Islet precursor cell (in vitro differentiated cells): ENCODE measurements at places on chromosomes 2 and 18.
A peak's percentile ranks its signal among the peaks of the same experiment; 100 is the strongest.

- DNase-seq = no peak
Measured at GRCh38 chr18:76365561-76365960, 129.5 kb downstream of the ZNF516 start.

DNA sequence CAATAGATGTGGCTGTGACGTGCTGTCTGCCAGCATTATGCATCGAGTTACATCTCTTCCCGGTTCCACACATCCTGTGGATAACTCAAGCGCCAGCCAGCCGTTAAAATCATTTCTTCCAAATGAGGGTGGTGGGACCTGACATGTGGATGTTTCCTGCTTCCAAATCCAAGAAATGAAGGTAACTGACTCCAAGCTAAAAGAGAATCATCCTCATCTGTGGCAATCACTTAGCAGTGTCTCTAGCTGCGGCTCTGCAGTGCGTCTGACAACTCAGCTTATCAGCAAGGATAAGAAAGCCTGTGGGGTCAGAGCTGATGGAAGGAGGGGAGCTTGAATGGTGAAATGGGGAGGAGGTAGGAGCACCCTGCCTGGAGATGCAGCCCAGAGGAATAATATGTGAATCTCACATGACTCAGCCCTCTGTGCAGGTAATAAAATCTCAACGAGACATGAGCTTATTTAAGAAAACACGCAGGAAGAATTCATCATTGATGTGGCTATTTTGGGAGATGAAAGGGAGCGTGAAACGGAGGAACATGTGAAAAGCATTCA lies 382.2 kb upstream of the TRIB2 start:
- DNase-seq = no peak

DNA sequence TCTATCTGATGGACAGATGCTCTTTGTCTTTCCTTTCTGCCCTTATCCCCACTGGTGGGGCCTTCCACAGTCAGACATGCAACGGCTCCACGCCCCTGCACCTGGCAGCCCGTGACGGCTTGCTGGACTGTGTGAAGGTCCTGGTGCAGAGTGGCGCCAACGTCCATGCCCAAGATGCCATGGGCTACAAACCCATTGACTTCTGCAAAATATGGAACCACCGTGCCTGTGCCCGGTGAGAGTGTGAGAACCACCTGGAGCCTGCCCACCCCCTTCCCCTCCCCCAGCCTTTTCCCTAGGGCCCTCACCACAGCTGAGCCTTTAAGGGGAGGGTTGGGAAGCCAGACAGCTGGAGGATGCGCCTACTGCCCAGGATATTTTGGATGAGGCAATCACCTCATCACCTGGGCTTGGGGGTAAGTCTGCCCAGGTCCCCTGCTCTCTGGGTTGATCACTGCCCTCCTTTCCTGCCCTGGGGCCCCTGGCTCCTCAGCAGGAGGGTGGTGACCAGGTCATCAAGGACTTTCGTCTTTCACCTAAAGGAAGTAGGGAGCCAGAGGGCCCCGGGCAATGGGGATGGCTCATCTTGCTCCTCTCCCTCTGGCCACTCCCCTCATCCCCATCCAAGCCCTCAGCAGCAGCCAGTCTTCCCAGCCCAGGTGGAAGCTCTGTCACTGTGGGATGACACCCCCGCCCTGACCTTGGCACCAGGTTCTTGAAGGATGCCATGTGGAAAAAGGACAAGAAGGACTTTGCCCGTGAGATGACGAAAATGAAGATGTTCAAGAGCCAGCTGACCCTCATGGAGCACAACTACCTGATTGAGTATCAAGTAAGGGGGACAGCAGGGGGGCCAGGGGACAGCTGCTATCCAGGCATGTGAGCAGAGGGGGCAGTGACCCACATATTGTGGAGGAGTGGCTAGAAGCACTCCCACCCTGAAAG lies 3.7 kb downstream of the ANKRD53 start:
- peak; percentile 42 for DNase-seq

DNA sequence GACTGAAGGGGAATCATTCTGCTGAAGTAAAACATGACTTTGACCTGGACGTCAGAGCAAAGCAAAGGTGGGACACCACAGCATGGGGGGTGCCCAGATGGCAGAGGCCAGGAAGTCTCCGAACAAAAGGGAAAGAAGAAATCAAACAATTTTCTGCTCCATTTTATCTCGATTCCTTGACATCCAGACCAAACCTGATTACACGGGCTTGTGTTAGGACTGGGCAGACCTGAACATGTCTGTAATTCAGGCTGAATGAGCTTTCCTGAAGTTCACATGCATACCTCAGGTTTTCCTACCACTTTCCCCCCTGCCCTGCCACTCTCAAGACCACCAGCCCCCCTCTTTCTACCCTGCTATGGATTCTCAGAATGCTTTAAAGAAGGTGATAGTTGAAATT lies 44.8 kb upstream of the MEIS1 start:
- no peak for DNase-seq

DNA sequence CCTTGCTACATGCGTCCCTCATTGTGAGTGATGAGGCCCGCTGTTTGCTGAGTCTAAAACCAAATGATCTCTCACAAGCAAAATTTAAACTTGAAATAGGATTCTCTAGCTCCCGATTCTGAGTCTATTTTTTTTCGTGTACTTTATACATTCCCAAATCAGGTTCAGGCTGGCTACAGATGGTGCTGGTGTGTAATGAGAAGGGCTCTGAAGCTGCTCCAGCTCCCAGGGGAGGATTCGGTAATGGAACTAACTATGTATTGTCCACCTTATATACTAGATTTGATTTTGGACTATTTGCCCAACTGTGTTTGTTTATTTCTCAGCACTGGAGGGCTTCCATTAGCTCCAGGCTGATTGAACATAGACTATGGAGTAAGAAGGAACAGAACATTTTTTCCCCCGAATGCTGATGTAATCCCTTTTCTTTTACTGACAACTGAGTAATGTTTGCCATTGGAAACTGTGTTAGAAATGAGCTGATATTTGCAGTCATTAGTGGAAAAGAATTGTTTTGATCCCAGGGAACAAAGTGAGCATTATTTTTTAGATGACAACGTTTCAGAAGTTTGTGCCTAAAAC lies 274.0 kb upstream of the FIGN start:
- DNase-seq = no peak

DNA sequence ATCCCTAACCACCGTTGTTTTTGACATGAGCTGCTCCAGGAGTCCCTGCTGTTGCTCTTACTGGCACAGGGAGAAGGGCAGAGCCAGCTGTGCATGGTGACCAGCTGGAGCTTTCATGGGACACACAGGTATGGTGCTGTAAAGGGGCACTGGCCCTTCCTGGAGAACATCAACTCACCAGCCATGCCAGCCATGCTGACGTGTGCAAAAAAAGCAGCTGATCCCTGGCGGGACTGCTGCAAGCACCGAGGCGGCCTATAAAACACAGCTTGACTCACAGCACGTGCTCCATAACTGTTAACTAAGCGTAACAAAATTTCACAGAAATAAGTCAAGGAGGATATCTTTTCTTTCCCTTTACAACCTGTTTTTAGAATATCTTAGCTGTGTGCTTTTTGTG lies 165.1 kb downstream of the TMEM163 start:
- DNase-seq = no peak

DNA sequence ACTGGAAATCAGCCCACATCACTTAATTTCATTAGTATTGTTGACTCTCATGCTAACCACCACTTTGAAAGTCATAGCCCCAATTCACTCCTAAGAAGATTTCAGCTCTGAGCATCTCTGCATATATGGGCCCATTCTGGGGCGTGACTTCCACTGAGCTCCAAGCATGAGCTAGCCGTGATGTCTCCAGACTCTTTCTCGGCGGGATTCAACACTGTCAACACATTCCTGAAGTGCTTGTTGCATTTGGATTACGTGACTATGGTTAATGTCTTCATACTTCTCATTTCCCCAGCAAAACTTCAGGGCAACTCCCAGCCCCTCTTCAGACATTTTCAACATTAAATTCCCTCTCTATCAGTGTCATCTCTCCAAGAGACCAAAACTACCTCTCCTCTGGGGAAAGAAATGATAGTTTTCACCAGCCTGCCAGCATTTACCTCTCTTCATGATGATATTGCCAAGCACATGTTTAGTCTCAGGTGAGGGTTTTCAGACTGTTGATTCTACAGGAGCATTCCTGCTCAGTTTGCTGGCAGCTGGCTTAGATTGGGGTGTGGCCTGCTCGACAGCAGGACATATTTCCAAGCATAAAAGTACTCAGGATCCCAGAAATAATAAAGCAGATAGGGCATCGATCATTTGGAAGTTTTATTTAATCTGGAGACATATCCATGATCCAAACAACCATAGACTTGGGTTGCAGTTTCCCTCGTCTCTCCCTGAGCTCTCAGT lies 81.7 kb downstream of the FEZ2 start:
- no peak for DNase-seq

- DNase-seq = no peak
Measured at GRCh38 chr2:201070948-201071478, 458 bp downstream of the HYCC2 start.

GRCh38 chr2:71506222-71507153 lies 53.1 kb downstream of the DYSF start:
- DNase-seq = no peak

- DNase-seq = no peak
Measured at GRCh38 chr2:8368463-8368862, 313.4 kb upstream of the ID2 start.

GRCh38 chr2:136118819-136119716 lies 1.1 kb upstream of the CXCR4 start:
- peak; percentile 81 for DNase-seq

DNA sequence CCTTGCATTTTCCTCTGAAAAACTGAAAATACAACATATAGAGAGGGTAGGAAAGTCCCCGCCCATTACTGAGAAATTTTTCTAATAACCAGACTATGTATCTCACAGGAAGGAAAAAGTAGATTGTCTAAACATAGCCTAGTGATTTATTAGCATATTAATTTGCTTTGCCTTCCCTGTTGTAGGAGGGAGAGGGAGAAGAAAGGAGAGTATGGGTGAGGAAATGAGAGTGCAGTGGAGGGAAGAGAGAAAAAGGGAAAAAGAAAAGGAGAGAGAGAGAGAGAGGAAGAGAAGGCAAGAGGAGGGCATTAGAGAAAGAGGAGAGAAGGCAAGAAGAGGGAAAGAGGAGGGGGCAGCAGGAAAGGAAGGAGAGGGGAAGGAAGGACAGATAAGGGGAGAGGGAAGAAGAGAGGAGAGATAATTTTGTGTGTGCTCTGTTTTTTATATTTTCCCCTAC lies 3.6 kb upstream of the KYNU start:
- no peak for DNase-seq

GRCh38 chr18:9103376-9103873 lies 926 bp downstream of the NDUFV2 start:
- DNase-seq = no peak

DNA sequence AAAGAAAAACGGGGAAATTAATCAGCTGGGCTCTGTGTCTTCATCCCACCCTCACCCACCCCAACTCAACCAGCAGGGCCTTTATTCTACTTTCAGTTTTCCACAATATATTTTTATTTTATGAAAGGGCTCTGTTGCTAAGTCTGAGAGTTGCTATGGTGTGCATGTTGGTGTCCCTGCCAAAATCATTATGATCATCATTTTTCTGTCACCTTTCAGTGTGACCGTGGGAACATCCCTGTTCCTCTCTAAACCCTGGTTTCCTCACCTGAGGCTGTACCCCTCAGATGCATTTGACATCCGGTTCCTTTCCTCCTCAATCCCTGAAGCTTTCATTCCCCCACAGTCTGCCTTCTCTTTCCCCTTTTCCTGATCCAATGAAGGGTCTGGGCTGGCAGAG lies 180.5 kb downstream of the ZFP36L2 start:
- no peak for DNase-seq

DNA sequence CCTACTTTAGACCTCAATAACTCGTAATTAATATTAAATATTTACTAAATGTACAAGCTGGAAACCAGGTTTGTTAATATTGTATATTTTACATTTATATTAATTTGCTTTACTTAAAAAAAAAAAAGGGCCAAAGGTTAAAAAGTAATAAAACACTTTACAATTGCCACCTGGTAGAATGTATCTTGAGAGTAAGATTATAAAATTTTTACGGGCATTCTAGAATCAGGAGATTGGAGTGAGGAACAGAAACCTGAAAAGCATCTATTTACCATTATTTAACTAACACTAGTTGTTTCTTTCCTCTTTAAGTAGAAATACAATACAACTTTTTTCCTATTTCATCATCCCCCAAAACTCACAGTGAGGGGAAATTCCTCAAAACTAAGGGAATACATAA lies 15.6 kb upstream of the STRN start:
- DNase-seq = no peak

GRCh38 chr2:213046431-213046830 lies 105.0 kb downstream of the IKZF2 start:
- no peak for DNase-seq

- DNase-seq = no peak
Measured at GRCh38 chr2:145184741-145185651, 665.1 kb upstream of the ZEB2 start.

- peak; percentile 33 for DNase-seq
Measured at GRCh38 chr2:42878581-42878980, 86.2 kb upstream of the HAAO start.

DNA sequence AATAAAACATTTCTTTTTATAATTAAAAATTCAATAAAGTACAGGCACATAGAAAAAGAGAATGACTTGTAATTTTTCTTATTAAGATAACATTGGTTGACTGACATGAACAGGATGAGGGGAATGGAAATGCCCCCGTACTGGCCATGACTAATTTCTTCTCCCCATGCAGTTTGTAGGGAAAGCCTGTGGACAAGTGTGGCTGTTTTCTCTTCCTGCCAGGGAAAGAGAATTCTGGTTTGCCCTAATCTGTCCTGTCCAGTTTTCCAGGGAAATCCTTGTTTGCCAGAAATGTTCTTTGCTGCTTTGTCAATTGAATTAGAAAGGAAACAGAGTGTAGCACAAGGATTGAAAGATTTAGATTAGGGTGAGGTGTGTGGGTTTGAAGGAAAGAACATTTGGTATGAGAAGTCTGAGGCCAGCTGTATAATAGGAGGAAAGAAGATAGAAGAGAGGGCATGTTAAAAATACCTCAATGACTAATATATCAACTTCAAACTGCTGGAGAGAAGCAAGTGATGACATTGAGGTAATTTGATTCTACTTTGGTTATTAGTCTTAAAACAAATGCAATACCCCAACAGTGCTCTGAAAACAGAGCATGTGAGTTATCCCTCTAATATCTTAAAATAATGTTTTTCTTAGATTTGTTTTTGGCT lies 593.9 kb upstream of the ZNF804A start:
- no peak for DNase-seq

GRCh38 chr2:128285329-128285931 lies 33.2 kb downstream of the HS6ST1 start:
- DNase-seq = no peak

- DNase-seq = no peak
Measured at GRCh38 chr2:197891897-197892442, 87.6 kb downstream of the PLCL1 start.

DNA sequence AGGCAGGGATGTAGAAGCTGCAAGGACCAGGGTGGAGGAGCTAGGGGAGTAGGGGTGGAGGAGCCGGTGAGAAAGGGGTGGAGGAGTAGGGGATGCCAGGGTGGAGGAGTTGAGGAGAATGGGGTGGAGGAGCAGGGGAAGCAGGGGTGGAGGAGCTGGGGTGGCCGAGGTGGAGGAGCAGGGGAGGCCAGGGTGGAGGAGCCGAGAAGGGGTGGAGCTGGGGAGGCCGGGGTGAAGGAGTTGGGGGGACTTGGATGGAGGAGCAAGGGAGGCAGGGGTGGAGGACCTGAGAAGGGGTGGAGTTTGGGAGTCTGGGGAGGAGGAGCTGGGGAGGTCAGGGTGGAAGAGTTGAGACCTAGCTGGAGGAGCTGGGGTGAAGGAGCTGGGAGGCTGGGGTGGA lies 13.3 kb downstream of the SOX11 start:
- no peak for DNase-seq

- no peak for DNase-seq
Measured at GRCh38 chr2:229748950-229749349, 34.6 kb upstream of the DNER start.
